Activated CD4-positive, alpha-beta memory T cell treated with anti-CD3 and anti-CD28 coated beads, Interleukin-2, amount 10 ng/mL, durations not matched to agents 7 days and 5 days (primary cell): ENCODE measurements at places on chromosomes 3 and 15. TPM values are rescaled to one million over a fixed set of nuclear protein-coding genes. Genes with fewer than 3 reads are reported as not detected.

GRCh38 chr3:113625834-113626233 lies 70.6 kb downstream of the USF3 start:
- H3K27me3 ChIP-seq, result no peaks in the 10 kb centered on the region
- no peaks in the 10 kb centered on the region for H3K4me1 ChIP-seq
- DNase-seq, result no peak
- H3K36me3 ChIP-seq, result peaks cover 31% of the 10 kb centered on the region

GRCh38 chr3:97742036-97742435 lies 22.5 kb upstream of the ARL6 start:
- no peak overlapping the region for H3K27ac ChIP-seq
- DNase-seq, result no peak
- peaks cover 12% of the 10 kb centered on the region for H3K27me3 ChIP-seq
- H3K4me1 ChIP-seq, result no peaks in the 10 kb centered on the region

DNA sequence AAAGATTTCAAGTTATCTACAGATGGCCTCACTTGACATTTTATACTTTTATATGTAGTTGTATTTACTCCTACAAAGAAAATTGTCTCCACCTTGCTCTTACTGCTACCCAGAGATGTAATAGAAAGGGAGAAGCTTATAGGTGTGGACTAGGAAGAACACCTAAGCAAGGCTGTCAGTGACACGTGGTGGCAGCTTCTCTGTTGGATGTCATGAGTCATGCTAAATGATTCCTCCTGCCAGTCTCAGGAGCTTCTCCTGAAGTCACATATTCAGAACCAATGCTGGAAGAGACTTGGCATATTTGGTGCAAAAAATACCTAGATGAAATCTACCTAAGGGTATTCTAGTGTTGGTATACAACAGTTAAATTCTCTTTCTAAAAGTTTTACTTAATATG lies 184.7 kb downstream of the LRRC3B start:
- no peaks in the 10 kb centered on the region for H3K36me3 ChIP-seq
- no peak overlapping the region for H3K27ac ChIP-seq
- no peaks in the 10 kb centered on the region for H3K4me1 ChIP-seq
- H3K4me3 ChIP-seq, result no peak overlapping the region
- no peaks in the 10 kb centered on the region for H3K27me3 ChIP-seq
- DNase-seq, result no peak

DNA sequence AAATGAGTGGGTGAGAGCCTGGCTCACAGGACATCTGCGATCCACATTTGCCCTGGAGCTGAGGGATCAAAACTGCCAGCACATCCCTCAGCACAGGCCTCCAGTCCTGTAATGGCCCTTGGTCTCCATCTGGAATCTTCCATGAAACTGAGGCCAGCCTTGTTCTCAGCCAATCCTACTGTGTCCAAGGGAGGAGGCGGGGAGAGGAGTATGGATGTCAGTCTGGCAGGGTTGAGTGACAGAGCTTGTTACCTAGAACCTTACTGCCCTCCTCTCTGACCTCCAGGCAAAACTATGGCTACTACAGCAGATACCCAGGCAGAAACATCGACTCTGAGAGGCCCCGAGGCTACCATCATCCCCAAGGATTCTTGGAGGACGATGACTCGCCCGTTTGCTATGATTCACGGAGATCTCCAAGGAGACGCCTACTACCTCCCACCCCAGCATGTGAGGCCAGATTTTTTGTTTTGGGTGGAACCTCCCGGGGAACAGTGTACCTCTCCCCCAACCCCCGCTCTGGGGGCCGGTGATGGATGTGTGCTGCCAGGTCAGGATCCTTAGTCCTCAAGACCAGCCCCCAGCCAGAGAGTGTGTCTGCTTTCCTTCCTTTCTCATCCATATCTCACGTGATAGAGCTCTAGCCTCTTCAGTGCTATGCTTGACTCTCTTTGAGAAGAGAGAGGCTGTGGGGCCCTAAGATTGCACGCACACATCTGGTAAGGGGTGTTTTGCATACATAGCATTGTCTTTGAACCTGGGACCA lies 41.3 kb downstream of the CHDH start:
- no peak overlapping the region for H3K27ac ChIP-seq
- DNase-seq, result no peak
- H3K36me3 ChIP-seq, result no peaks in the 10 kb centered on the region
- no peaks in the 10 kb centered on the region for H3K4me1 ChIP-seq
- peaks cover 13% of the 10 kb centered on the region for H3K27me3 ChIP-seq

GRCh38 chr15:29090617-29091466 lies 178.8 kb downstream of the NSMCE3 start:
- peaks cover 9% of the 10 kb centered on the region for H3K4me1 ChIP-seq
- peak; percentile 48 for DNase-seq
- peak overlapping the region; percentile 71 for H3K27ac ChIP-seq
- no peak overlapping the region for H3K4me3 ChIP-seq
- H3K36me3 ChIP-seq, result no peaks in the 10 kb centered on the region

DNA sequence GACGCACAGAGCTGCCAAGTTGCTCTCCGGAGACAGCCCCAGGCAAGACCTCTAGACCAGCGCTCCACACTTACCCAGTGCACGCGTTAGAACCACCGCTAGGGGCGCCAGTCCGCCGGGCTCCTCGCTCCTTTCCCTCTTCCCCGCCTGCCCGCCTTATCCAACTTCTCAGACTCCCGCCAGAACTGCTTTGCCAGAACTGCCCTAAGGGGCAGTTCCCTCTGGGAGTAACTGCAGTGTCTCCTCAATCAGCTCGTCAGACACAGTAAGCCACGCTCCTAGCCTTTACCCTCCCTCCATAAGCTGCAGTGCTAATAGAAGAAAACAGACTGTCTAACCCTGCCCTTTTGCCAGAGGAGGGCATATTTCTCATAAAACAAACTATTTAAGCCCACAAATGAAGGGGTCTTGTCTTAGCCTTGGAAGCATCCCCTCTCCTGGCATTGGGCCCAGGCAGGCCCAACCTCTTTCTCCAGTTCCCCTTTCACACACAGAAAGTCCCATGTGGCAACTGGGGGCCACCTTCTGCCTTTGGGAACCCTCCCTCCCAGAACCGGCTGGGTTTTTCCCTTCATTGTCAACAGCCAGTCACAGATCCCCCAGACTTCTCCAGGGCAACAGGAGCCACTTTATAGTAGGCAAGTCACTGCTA lies 3.7 kb downstream of the BMF start:
- DNase-seq, result peak; percentile 79
- peaks cover 75% of the 10 kb centered on the region for H3K4me1 ChIP-seq
- H3K27me3 ChIP-seq, result peaks cover 7% of the 10 kb centered on the region
- H3K36me3 ChIP-seq, result peaks cover 27% of the 10 kb centered on the region

- no peaks in the 10 kb centered on the region for H3K4me1 ChIP-seq
- no peaks in the 10 kb centered on the region for H3K27me3 ChIP-seq
- no peak overlapping the region for H3K4me3 ChIP-seq
- H3K27ac ChIP-seq, result no peak overlapping the region
- DNase-seq, result no peak
- H3K36me3 ChIP-seq, result no peaks in the 10 kb centered on the region
Measured at GRCh38 chr3:55030938-55031337, 103.1 kb upstream of the LRTM1 start.

DNA sequence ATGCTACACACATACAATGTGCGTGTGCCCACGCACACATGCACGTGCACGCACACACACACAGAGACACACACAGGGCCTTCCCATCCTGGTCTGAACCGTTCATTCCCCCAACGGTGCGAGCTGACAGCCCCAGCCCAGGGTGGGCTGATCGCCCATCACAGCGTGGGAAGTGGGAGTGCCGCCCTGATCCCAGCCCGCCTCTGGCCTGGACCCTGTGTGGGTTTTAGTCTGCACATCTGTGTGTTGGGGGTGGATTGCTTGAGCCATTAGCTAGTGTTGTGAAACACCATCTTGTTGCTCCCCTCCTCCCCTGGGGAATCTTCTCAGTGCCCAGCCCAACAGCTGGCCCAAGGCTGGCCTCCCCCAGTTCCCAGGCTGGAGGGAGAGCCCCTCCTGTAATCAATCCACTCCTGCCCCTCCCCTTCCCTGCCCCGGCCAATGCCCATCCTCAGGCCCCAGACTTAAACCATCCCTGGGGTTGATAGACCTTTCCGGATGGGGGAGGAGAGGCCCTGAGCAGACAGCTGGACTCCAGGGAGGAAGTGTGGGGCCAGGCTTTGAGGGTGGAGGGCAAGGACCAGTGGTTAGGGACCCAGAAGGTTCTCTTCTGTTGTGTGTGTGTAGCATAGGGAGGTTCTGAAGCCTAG lies 8.3 kb downstream of the SEMA3G start:
- H3K4me1 ChIP-seq, result peaks cover 22% of the 10 kb centered on the region
- no peak overlapping the region for H3K4me3 ChIP-seq
- no peak overlapping the region for H3K27ac ChIP-seq
- DNase-seq, result no peak

GRCh38 chr3:45912435-45912834 lies 26.1 kb downstream of the CCR9 start:
- H3K4me3 ChIP-seq, result no peak overlapping the region
- peaks cover 26% of the 10 kb centered on the region for H3K36me3 ChIP-seq
- peaks cover 48% of the 10 kb centered on the region for H3K27me3 ChIP-seq
- H3K27ac ChIP-seq, result no peak overlapping the region

- H3K4me1 ChIP-seq, result peaks cover 43% of the 10 kb centered on the region
- H3K27ac ChIP-seq, result peak overlapping the region; percentile 66
- DNase-seq, result no peak
Measured at GRCh38 chr15:90259524-90259923, 5.9 kb upstream of the NGRN start.

- H3K4me1 ChIP-seq, result peaks cover 24% of the 10 kb centered on the region
- H3K27ac ChIP-seq, result no peak overlapping the region
- H3K4me3 ChIP-seq, result no peak overlapping the region
- DNase-seq, result no peak
- no peaks in the 10 kb centered on the region for H3K27me3 ChIP-seq
Measured at GRCh38 chr15:40335938-40336743, 4.6 kb downstream of the CCDC9B start.

GRCh38 chr3:57943525-57944495 lies 64.4 kb upstream of the FLNB start:
- no peaks in the 10 kb centered on the region for H3K27me3 ChIP-seq
- H3K4me3 ChIP-seq, result no peak overlapping the region
- no peak overlapping the region for H3K27ac ChIP-seq
- no peaks in the 10 kb centered on the region for H3K4me1 ChIP-seq

DNA sequence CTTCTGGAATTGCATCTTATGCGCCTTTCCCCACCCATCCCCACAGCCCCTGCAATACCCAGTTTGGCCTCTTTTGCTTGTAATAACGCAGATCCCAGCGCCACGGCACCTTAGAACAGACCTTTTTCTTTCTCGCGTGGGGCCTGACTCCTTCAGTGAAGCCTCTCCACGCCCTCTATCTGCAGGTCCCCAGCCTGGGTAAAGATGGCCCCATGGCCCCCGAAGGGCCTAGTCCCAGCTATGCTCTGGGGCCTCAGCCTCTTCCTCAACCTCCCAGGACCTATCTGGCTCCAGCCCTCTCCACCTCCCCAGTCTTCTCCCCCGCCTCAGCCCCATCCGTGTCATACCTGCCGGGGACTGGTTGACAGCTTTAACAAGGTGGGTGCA lies 594 bp downstream of the CRELD1 start:
- no peaks in the 10 kb centered on the region for H3K27me3 ChIP-seq
- peak overlapping the region; percentile 91 for H3K27ac ChIP-seq
- peaks cover 18% of the 10 kb centered on the region for H3K36me3 ChIP-seq
- DNase-seq, result peak; percentile 31

- H3K36me3 ChIP-seq, result no peaks in the 10 kb centered on the region
- no peak overlapping the region for H3K27ac ChIP-seq
- no peaks in the 10 kb centered on the region for H3K27me3 ChIP-seq
- no peak for DNase-seq
Measured at GRCh38 chr15:47397655-47398054, 319.6 kb upstream of the SEMA6D start.

- no peak overlapping the region for H3K4me3 ChIP-seq
- DNase-seq, result no peak
- no peaks in the 10 kb centered on the region for H3K4me1 ChIP-seq
- no peaks in the 10 kb centered on the region for H3K36me3 ChIP-seq
Measured at GRCh38 chr3:5754602-5755001, 567.1 kb downstream of the EDEM1 start.

DNA sequence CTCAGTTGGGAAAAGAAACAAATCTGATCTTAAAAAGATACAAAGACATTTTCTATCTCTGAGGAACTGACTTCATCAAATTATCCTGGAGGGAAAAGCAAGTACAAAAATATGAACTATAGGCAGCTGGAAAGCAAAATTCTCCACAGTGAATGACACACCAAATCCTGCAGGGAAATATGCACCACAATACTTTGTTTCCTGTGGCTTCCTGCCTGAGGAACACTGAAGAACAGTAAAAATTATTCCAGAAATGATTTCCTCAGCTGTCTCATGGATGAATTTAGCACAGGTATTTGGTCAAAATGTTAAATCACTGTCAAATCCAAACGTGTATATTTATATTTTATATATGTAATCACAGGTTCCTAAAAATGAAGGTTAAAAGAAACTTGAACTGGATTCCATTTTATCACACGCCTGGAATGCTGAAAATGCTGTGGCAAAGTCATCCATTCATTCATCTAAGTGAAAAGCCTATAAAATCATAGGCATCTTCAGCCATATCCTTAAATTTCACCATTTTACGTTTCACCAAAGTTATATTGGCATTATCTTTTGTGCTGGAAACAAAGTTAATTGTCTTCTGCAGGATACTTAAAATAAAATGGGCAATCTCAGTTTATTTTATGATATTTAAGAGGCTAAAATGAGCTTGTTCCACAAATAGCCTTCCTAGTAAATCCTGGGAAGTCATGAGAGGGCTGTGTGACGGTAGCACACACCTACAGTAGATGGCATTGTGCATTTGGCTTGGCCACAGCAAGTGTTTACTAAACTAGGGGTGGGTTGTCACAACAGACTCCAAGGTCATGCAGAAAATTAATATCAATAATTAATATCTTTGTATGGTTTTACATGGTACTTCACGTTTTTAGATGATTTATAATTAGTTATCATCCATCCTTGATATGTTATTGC lies 19.3 kb upstream of the TSC22D2 start:
- no peaks in the 10 kb centered on the region for H3K36me3 ChIP-seq
- H3K4me1 ChIP-seq, result peaks cover 15% of the 10 kb centered on the region
- H3K27me3 ChIP-seq, result peaks cover 1% of the 10 kb centered on the region
- no peak overlapping the region for H3K4me3 ChIP-seq
- no peak overlapping the region for H3K27ac ChIP-seq

DNA sequence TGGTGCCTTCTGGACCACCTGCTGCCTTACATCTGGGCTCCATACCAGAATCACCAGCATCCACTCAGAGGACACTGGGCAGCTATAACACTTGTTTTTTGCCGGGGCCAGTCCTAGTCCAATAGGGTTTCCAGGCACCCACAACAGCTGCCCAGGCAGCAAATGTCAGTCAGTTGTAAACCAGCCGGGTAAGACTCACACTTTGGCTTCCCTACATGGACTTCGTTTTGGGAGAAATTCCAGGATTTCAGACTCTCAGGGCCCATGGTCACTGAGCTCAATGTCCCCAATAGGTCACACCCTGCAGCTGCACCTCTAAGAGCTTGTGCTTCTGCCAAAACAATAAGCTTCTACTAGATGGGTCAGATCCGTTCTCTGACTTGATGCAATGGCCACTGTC lies 83.8 kb downstream of the FAM174B start:
- peaks cover 19% of the 10 kb centered on the region for H3K27me3 ChIP-seq
- H3K36me3 ChIP-seq, result no peaks in the 10 kb centered on the region
- DNase-seq, result no peak
- no peak overlapping the region for H3K27ac ChIP-seq
- no peak overlapping the region for H3K4me3 ChIP-seq
- H3K4me1 ChIP-seq, result no peaks in the 10 kb centered on the region

Gene TNNC1
- 2.3 TPM for total RNA-seq

Gene DNAJA4
- 27.7 TPM for total RNA-seq

Gene CCR4
- 117 TPM for total RNA-seq

Gene ALDH1L1
- not detected for total RNA-seq

Gene STRA6
- total RNA-seq, result not detected

Gene C2CD4A
- total RNA-seq, result 0.40 TPM

Gene GREM1
- total RNA-seq, result not detected

Gene ACAD9
- total RNA-seq, result 42.7 TPM

Gene P2RY13
- not detected for total RNA-seq
